Left cardiac atrium (tissue), 4 donors: ENCODE measurements at places on chromosomes 2 and 18. TPM values are rescaled to one million over a fixed set of nuclear protein-coding genes. Genes with fewer than 3 reads are reported as not detected.

The ANKRD39 gene
- 12.4 TPM for total RNA-seq

The CTNNA2 gene
- total RNA-seq: not detected

GRCh38 chr2:20326163-20326780 is 24.4 kb downstream of the PUM2 start:
- DNase-seq: peak; percentile 51

DNA sequence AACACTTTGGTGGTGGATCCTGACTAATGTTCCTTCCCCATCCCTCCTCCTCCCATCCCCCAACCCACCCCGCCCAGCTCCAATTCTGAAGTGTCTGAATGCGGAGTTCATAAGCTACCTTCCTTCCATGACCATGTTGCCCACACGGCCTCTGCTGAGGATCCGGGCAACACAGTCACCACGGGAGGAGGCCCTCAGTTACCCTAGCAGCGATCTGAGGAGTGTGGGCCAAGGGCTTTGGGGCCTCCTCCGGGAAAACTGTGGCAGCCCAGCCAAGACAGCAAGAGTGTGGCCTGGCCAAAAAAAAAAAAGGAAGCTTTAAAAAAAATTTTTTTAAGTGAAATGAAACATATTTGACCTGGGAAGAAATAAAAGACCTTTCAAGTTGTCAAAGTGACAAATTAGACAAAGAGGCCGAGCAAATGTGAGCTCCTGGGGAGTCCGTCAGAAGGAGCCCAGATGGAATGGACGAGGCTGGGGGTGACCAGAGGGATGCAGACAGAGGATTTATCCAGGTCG is 169.0 kb upstream of the PKDCC start:
- peak; percentile 35 for DNase-seq

DNA sequence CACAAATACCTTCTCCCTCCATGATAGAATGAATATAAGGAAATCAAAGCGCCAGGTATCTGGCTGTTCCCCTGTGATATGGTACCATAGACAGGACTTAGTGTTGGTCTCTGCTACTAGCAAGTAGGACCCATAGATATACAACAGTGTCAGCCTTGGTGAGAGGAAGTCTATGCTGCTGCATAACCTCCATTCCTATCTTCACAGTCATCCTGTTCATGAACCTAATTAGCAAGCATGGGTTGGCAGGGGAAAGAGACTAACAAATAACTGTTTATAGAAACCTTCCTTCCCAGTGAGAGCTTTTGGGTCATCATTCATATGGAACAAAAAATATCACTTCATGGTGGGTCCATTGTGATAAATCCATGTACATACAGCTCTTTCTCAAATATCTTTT is 188.9 kb upstream of the FAM98A start:
- DNase-seq: no peak

GRCh38 chr2:58876126-58876525 is 635.0 kb upstream of the FANCL start:
- no peak for DNase-seq

GRCh38 chr2:144702051-144702450 is 182.1 kb upstream of the ZEB2 start:
- no peak for DNase-seq
